ENCODE measurements at places on chromosomes 4 and X.
A peak's percentile ranks its signal among the peaks of the same experiment; 100 is the strongest.

GRCh38 chr4:141127884-141128283, 5.4 kb downstream of the RNF150 start:
- DNase-seq, result no peak

- no peak for DNase-seq
These were observed 205.4 kb upstream of the GK2 start for GRCh38 chr4:79613269-79613935.

- DNase-seq, result no peak
These were observed 164.4 kb upstream of the CPEB2 start for GRCh38 chr4:14837860-14838259.

DNA sequence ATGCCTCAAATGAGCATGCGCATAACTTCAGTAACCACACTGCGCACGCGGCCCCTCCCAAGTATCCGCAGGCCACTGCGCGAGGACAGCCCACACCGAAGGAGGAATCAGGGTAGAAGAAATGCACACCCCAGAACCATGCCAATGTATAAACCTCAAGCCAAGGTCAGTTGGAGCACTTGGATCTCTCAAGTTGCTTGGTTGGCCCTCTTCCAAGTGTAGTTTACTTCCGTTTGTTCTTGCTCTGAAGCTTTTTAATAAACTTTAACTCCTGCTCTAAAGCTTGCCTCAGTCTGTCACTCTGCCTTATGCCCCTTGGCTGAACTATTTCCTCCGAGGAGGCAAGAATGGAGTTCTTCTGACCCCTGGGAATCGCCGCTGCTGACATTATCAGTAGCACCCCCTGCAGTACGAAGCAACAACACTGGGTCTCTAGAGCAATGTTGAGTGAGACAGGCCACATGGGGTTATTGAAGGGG, 22.0 kb upstream of the SPINK2 start:
- DNase-seq, result no peak

DNA sequence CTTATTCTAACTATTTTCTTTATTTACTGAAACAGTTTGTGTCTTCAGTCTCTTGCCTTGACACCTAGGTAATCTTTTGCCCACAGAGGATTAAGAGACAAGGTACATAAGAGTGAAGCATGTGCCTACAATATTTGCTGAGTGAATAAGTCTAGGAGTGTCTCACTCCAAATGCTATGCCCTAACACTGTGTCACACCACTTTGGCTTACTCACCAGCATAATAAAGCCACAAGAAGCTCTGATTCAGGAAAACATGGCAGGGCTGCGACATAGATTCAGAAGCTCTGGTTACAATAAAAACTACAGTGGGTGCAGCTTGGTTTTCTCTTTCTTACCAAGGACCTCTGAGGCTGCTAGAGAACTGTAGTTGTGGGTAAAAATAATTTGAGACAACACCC, 127.1 kb downstream of the RBM46 start:
- DNase-seq, result peak; percentile 8

GRCh38 chrX:38052096-38052495, 45.7 kb downstream of the SYTL5 start:
- peak; percentile 84 for DNase-seq
